ENCODE measurements at places on chromosomes 6 and 20. TPM values are rescaled to one million over a fixed set of nuclear protein-coding genes. Genes with fewer than 3 reads are reported as not detected.

DNA sequence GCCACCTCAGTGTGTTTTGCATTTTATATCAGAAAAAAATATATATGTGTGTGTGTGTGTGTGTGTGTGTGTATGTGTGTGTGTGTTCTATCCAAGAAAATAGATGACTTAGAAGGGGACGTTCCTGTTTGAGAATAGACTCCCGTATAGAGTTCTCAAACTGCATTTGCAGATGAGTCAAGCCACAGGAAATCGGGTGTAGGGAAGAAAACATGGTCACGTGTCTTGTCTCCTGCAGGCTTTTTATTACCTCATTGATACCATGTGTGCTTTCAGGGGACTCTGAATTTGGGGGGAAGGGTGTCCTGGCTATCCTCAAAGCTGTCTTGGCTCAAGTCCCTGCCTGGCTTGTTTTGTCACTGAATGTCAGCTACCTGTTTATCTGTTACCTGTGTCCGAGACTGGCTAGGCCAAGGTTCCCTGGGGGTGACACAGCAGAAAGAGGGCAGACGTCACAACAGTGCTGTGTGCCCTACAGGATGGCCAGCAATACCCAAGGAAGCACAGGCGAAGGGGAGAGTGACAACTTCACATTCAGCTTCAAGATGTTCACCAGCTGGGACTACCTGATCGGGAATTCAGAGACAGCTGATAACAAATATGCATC is 55.7 kb upstream of the NOP56 start:
- DNase-seq, result no peak

NKX2-4 gene
- not detected for total RNA-seq

ZNF292 gene
- total RNA-seq, result 61.1 TPM

FGD2 gene
- not detected for total RNA-seq

KCNQ5 gene
- 1.7 TPM for total RNA-seq

GRCh38 chr6:143561105-143561704 is 49.7 kb upstream of the FUCA2 start:
- no peak for DNase-seq
